Osteocyte (in vitro differentiated cells): ENCODE measurements at places on chromosomes 13 and 19. TPM values are rescaled to one million over a fixed set of nuclear protein-coding genes. Genes with fewer than 3 reads are reported as not detected.
A peak's percentile ranks its signal among the peaks of the same experiment; 100 is the strongest.

Gene ZNF229
- 4.6 and 4.8 TPM in 2 replicates for total RNA-seq

Gene NCR1
- total RNA-seq = not detected in 2 replicates

Gene ZNF567
- 5.6 and 6.6 TPM in 2 replicates for total RNA-seq

- no peak overlapping the region for H3K4me3 ChIP-seq
- H3K27me3 ChIP-seq = no peaks in the 10 kb centered on the region
- H3K27ac ChIP-seq = no peak overlapping the region
- H3K36me3 ChIP-seq = no peaks in the 10 kb centered on the region
- no peak for DNase-seq
These were observed 116.5 kb downstream of the SLITRK1 start for GRCh38 chr13:83765796-83766195.

- no peaks in the 10 kb centered on the region for H3K27me3 ChIP-seq
- H3K36me3 ChIP-seq = no peaks in the 10 kb centered on the region
- no peaks in the 10 kb centered on the region for H3K4me1 ChIP-seq
- no peak for DNase-seq
- no peak overlapping the region for H3K27ac ChIP-seq
These were observed 62.6 kb upstream of the USP29 start for GRCh38 chr19:57057036-57057686.

DNA sequence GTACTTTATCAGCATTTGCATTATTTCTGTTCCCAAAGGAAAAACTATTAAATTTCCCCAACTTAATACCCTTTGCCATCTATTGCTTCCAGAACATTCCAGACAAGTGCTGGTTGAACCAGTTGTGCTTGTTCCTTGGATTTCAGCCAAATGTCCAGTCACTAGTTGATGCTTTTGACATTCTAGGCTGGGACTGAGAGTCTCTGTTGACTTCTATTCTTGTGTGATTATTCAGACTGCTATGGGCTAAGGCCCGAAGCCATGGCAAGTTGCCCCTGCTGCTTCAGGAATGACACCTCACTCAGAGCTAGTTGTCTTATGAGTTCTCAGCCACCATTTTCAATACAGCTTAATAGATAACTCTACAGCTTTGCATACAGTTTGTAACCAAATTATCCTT, 458.1 kb upstream of the ARGLU1 start:
- no peaks in the 10 kb centered on the region for H3K36me3 ChIP-seq
- H3K4me3 ChIP-seq = no peak overlapping the region
- H3K27ac ChIP-seq = peak overlapping the region; percentile 61
- no peak for DNase-seq

Gene IL4I1
- total RNA-seq = 0.55 TPM in 1 of 2 replicates, not detected in the other
